ENCODE measurements at places on chromosomes 11 and 22.

GRCh38 chr11:76678321-76678720 lies 7.8 kb upstream of the LRRC32 start:
- DNase-seq: no peak

GRCh38 chr11:121894581-121894980 lies 221.4 kb downstream of the BLID start:
- DNase-seq: no peak

DNA sequence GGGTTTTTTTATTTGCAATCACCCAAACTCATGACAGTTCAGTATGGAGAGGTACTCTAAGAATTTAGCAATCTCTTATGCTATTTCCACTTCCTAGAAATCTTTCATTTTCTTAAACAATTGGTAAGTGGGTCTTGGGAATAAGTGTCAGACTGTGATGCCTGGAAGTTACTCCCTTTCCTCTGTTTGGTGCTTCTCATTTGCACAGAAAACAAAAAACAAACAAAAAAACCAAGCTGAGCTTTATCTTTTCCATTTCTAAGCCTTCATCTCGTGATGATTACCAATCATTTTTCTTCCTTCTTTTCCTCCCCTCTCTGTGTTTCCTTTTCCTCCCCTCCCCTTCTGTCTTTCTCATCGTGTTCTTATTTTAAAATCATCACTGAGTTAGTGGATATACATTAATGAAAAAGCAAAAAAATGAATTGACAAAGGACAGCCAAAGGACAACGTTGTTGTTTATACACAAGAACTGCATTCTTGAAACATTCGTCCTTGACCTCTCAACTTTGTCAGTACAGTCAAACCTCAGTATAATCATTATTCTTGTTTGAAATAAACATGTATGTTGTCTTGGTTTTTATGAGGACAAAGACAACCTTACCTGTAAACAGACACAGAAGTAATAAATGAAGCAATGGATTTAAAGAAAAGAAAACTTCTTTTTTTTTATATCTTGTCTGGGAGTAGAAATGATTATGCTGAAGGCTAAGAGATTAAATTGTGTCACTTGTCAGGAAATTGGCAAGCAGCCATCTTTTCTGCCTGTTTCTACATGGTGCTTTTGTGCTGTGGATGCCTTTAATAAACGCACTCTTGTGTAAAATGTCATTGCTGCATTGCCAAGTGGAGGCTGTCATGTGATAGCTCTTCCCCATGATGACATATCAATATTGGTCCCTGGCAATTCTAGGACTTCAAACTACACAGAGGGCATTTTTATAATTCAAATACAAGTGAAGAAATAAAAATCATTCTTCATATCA lies 803.2 kb upstream of the CCDC90B start:
- no peak for DNase-seq

- no peak for DNase-seq
Observed at GRCh38 chr22:44363013-44363979, 50.5 kb upstream of the SHISAL1 start.

DNA sequence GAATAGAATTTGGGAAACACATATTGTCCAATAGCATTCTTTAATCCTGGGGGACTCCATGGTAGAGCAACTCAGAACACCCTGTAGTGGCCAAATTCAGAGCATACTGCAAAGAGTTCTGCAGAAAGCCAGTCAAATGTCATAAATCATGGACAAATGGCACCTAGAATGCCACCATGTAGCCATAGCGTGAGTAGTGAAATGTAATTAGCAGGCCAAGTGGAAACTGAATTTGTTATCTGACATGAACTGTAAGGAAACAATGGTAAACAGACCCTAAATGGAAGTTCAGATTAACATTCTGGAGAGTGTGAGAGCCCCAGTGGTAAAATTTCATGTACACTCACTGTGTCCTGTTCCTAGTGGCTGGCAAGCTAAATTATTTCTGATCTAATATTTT lies 7.0 kb upstream of the PRSS23 start:
- no peak for DNase-seq

GRCh38 chr22:22450343-22450839 lies 58.2 kb downstream of the ZNF280B start:
- no peak for DNase-seq
